Fibroblast of skin of back (primary cell): ENCODE measurements at places on chromosomes 11 and 22.

- no peak for DNase-seq
Measured at GRCh38 chr11:134604886-134605285, 192.8 kb upstream of the B3GAT1 start.

GRCh38 chr22:19523240-19524169 is 705 bp downstream of the CLDN5 start:
- DNase-seq = peak; percentile 12

- DNase-seq = no peak
Measured at GRCh38 chr11:1745701-1746320, 4.6 kb downstream of the IFITM10 start.

- DNase-seq = no peak
Measured at GRCh38 chr11:111357150-111358037, 21.7 kb downstream of the POU2AF1 start.

GRCh38 chr11:45144126-45145082 is 2.0 kb upstream of the PRDM11 start:
- no peak for DNase-seq

GRCh38 chr22:17590586-17590985 is 27.3 kb downstream of the SLC25A18 start:
- DNase-seq = no peak

DNA sequence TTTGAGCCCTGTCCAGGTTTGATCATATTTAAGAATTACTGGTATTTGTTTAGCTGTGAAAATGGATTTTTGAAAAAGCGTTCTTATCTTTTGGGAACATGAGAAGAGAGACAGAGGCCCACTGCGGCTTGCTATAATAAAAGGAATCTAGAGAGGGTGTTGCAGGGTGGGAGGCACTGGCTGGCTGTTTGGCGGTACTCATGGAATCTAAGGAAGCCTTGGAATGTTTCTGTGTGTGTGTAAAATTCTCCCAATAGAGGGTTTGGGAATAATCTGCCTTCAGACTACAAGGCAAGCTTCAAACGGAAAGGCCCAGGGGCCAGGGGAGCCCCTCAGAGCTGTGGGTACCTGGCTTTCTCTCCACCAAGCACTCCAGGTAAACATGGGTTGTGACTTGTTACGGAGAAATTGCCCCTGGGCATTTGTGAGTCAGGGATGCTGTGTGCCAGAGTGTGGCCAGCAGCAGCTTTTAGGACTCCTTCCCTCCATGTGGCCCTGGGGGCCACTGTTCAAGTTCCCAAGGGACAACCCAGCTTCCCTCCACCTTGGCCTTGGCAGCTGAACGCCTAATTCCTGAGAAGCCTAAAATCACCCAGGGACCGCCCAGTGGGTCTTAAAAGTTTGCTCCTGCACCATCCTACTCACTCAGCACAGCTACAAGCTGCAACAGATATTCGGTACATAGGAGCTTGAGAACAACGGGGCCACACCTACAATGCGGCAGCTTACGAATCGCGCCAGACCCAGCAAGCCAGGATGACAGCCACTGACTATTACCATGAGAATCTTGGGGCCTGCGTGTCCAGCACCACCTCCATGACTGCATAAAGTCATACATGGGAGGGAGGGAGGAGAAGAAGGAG is 14.1 kb upstream of the SYT8 start:
- peak; percentile 82 for DNase-seq

DNA sequence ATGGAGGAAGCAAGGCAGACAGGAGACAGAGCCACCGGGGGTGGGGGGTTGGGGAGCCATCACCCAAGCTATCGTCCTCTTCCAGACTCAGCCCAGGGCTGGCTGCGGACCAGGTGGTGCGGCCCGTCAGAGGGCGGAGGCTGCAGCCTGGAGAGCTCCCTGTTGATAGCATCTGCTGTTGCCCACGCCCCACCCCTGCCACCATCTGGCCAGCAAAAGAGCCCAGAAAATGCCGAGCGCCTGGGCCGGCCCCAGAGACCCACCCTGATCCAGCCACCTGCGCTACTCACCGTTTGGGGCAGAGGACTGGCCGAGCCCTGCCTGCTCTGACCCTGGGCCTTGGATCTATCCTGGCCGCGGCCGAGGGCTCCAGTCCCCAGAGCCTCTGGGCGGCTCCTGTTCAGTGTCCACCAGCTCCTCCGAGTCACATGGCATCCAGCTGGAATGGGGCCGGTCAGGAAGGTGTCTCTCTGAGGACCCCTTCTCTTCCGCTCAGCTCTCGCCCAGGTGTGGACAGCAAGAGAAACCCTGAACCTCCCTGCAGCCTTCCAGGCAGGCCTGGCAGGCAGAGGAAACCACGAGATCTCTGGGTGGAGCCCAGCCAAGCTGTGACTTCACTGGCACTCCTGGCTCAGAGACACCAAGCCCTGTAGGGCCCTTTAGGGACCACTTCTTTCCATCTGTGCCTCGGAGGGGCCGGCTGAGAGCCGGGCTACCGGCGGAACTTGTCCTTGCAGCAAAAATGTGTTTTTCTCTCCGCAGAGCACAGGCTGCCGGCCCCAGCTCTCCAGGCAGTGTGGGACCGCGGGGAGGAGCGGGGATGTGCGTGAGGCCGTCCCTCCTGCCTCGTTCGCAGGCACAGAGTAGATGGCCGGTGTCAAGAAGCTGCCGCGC is at the start of gene MRGPRE:
MRGPRE (minus strand) TSS at position 567 of the 894 bp plus-strand sequence. CDS start 3,618 bp downstream, outside the sequence.
- no peak for DNase-seq

DNA sequence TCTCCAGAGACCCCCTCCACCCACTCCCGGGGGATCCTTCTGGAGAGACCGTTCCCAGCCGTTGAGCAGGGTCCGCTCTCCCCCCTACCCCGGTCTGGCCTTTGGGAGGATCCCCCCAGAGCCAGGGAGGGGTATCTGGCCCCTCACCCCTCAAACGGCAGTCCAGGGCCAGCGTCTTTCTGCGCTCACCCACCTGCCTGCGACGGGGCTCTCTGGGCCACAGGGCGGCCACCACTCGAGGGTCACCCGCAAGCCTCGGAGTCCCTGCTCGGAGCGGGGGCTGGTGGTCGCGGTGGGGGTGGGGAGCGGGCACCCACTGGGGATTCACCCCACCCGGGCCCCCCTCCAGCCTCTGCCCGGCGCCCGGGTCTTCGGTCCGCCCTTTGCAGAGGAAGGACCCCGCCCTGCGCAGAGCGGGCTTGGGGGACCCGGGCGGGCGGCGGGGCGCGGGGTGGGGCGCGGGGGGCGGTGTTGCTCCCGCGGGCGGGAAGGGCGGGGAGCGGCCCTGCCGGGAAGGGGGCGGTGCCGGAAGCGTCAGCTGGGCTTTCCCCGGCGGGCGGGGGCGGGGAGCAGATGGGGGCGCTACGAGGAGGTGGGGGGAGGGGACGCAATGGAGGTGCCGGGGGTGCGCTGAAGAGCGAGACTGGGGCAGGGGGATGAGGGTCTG is 16.6 kb downstream of the CRELD2 start:
- peak; percentile 58 for DNase-seq

DNA sequence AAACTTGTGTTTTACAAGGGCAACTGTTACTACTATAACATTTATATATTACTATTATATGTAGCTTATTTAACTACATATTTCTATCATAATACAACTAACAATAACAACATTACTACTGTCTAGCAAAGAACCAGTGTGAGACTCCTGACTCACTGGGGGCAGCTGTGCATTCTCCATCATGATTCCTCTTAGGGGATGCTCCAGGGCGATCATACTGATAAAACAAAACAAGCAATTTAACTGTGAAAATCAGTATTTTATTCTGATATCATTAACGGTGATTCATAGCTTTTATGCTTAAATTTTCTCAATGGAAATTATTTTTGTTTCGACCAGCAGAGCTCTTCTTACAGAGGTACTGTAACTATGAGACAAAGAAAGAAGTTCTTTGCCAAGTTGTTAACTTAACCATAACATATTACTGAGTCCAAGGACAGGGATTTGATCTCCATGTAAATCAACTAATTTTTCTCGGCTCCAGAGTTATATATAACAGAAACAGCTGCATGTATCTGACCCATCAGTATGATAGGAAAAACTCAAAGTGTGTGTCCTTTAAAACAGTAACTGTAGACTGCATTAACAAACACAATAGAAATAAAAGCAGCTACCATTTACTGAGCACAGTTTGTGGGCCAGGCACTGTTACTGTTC is 24.8 kb upstream of the FNBP4 start:
- no peak for DNase-seq

DNA sequence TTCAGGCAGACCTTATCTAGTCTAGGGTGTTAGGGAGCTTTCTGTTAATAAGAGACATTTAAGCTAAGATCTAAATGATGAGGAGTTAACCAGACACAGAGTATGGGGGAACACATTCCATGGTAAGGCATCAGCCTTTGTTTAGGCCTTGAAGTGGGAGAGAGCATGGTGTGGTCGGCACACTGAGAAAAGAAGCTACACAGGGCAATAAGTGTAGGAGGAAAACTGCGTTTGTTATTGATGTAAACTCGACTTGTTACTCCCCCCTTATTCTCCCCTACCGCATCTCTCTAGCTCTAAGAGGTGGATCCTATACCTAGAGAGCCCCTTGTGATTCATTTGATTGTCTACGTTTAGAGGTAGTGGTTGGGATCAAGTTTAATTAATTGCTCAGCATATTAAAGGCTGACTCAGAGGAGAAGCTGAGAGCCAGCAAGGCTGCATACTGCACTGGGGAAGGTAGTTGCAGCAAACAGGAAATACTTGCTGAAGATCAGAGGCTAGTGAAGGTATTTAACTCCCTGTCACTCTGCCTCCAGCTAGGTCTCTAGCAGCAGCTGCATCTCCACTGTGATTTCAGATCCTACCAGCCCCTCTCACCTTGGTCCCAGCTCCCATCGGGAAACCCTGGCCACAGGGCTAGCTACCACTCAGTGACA is 86.8 kb upstream of the TEAD1 start:
- DNase-seq = peak; percentile 50

DNA sequence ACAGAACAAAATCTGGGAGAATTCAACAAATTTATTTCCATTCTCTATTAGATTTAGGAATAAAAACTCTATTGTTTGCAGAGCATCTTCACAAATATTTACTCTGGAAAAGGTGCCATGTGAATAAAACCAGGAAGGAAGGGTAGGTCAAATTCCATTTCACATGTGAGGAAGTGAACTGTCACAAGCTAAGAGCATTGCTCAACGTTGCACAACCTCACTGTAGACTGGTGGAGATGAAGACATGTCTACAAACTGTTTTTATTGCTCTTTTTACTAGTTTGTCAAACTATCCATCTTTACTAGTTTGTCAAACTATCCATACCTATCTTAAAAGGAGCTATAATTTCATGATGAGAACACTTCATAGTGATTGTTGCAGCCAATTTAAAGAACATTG is 236.4 kb downstream of the CNTN5 start:
- no peak for DNase-seq

DNA sequence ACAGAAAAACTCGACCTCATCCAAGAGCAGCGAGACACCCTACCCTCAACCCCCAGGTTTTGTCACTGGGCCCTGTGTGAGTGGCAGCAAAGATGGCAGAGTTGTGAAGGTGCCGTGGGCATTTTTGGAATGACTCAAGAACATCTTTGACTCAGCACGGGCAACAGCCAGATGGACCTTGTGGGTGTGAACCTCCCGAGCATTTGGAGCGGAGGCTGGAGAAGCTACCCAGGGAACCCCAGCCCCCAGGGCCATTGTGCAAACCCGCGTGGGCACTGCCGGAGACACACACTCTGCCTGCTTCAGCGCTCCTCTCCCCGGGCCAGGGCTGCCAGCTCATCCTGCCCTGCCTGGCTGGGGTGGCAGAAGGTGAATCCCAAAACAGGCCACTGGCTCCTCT is 66.1 kb downstream of the PANX1 start:
- DNase-seq = no peak

DNA sequence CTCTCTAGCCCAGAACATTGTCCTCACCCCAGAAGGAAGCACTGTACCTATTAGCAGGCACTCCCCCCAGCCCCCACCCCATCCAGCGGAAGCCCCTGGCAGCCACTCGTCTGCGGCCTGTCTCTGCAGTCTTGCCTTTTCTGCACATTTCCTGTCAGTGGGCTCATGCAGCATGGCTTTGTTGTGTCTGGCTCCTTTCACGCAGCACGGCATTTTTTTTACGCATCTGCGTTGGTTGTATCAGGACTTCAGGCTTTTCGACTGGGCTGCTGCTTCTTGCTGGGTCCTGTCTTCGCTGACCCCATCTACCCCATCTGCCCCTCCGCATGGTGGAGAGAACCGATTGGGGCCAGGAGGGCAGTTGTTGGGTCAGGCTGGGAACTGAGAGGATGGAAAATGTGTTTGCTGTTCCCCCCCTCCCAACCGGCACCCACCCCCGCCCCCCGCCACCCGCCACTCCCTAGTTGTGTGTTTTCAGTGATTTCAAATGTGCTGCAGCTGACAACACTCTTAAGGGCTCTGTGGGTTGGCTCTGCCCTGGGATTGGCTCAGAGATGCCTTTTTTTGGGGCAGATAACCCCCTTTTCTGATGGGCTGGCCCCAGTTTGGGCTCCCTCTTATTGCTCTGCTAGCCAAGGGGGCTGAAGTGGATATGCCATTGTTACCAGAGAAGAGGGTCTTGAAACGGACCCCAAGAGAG is 110.0 kb downstream of the KIAA1671 start:
- DNase-seq = no peak

DNA sequence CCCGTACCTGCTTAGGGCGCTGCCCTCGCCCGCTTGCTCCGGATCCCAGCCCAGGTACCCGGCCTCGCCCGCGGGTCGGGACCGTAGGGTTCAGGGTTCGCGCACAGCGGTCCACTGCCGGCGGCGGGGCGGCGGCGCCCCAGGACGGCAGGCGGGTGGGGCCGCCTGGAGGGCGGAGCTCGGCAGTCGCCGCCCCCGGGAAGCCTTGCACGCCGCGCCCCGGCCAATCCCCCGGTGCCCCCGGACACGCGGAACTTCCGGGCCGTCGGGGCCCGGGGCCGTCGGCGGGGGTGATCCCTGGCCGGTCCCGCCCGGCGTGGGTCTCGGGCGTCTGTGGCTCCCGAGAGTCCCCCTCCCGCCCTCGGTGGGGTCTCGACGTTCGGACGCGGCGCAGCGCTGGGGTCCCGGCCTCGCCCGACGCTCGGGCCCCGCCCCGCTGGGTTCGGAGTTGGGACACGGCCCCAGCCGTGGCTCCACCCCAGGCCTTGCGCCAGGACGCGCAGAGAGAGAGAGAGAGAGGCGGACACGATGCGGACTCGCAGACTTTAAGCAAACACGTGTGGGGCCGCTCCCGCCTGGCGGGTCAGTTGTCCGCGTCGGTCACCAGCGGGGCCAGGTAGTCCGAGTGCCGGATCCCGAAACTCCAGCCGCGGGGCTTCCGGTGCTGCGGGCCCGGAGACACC is at the start of gene TYMP:
TYMP (minus strand) TSS at position 116 of the 683 bp plus-strand sequence. CDS start 303 bp downstream, outside the sequence.
- DNase-seq = peak; percentile 52

- DNase-seq = peak; percentile 86
Measured at GRCh38 chr11:11416917-11417316, 63.9 kb upstream of the CSNK2A3 start.

DNA sequence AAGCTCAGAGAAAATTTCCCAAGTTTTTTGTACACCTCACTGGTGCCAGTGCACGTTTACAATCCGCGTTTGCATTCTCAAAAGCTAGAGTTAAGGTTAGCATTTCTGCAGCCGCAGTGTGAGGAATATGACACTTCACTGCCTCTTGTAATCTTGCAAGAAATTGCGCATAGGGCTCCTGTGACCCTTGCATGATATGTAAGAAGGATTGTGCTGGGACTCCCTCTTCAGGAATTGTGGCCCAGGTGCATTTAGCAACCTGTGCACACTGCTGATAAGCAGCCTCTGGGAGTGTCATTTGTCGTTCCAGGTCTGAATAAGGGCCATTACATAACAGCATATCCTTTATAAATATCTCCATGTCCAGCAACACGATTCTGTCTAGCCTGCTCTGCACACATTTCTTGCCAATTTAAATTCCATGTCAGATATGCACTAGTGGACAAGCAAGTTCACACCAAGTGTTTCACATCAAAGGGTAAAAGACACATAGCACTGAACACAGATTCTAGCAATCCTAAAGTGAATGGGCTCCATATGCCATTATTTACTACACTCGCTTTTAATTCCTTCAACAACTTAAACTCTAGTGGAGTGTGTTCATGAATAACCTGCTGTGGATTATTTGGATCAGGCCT is 69.2 kb upstream of the INCENP start:
- DNase-seq = peak; percentile 16
